ENCODE measurements at places on chromosomes 12 and 14.
A peak's percentile ranks its signal among the peaks of the same experiment; 100 is the strongest.

GRCh38 chr14:68592948-68593556 lies 199.8 kb downstream of the ZFP36L1 start:
- DNase-seq: no peak

DNA sequence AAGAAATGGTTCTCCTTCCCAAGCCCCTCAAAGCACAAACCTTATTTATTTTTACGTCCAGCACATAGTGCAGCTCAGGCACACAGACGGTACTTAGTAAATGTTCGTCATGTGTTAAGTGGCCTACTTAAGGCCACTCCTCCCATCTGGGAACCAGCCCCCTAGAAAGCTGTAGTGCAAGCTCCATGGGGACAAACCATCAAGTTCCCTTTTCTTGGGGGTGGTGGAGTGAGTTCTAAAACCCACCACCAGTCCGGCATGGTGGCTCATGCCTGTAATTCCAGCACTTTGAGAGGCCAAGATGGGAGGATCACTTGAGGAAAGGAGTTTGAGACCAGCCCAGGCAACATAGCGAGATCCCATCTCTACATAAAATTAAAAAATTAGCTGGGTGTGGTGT lies 49.4 kb downstream of the PITPNM2 start:
- no peak for DNase-seq

- DNase-seq: no peak
Measured at GRCh38 chr12:27915021-27915420, 57.5 kb downstream of the PTHLH start.

GRCh38 chr14:104200591-104200990 lies 62.2 kb downstream of the KIF26A start:
- DNase-seq: no peak

DNA sequence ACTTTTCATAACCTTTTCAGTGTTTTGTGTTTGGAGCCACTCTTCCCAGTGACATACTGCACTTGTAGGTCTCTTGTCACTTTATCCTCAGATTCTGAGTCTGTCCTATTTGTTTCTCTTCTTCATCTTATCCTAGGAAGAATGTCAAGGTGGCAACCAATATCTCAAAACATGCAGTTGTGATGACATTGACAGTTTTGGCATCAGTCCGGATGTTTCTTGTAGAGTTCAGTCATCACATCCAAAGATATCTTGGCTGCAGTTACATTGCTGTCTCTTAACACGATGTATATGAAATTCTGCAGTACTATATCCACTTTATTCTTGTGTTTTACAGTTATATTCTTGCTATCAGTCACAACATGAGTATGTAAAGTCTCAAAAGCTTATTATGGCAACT lies 6.4 kb downstream of the ADIPOR2 start:
- DNase-seq: no peak

- DNase-seq: no peak
Measured at GRCh38 chr12:52805739-52806138, 8.2 kb downstream of the KRT4 start.

GRCh38 chr14:91862417-91862816 lies 4.9 kb downstream of the TC2N start:
- DNase-seq: no peak

- DNase-seq: no peak
Measured at GRCh38 chr12:116537101-116537904, 21.9 kb upstream of the MAP1LC3B2 start.

GRCh38 chr14:30034152-30034551 lies 106.5 kb upstream of the PRKD1 start:
- no peak for DNase-seq

DNA sequence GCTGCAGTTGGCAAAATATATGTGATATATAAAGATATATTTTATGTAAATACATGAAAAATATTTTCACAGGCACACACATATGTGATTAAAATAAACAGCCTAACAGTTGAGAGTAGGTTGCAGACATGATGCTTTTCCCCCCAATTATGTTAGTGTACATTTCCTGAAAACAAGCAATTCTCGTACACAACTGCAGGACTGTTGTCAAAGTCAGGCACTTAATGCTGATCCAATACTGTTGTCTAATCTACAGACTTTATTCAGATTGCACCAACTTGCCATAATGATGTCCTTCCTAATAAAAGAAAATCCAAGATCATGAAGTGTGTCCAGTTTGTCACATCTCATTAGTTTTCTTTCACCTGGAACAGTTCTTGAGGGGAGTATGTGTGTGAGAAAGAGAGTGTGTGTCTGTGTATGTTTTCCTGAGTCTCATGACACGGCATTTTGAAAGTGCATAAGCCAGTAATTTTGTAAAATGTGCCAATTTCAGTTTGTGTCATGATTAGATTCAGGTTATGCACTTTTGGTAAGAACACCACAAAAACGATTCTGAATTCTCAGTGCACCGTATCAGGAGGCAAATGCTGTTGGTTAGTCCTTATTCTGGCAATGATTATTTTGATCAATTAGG lies 16.5 kb upstream of the SEL1L start:
- no peak for DNase-seq

GRCh38 chr14:74135426-74135825 lies 50.7 kb downstream of the LIN52 start:
- DNase-seq: no peak

- no peak for DNase-seq
Measured at GRCh38 chr12:124053851-124054250, 80.8 kb downstream of the ZNF664 start.

GRCh38 chr14:93748208-93749075 lies 39.8 kb downstream of the PRIMA1 start:
- DNase-seq: no peak

- no peak for DNase-seq
Measured at GRCh38 chr14:45716572-45716971, 463.6 kb upstream of the MIS18BP1 start.

GRCh38 chr14:106209755-106210154 lies 683.4 kb downstream of the TMEM121 start:
- DNase-seq: no peak

DNA sequence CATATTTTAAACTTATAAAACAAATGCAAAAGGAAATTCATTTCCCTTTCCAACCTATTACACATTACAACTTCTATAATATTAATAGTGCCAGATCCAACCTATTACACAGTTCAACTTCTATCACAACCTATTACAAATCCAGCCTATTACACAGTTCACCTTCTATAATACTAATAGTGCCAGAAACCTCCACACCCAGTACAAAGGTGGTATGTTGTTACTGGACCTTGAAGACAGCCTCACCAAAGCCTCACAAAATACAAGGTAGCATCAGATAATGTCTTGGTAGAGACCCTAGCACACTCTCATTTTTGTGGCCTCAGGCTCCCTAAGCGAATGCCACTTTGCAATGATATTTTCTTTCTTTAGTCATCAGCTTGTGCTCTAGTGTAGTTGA lies 68.7 kb upstream of the PELI2 start:
- no peak for DNase-seq

GRCh38 chr14:89720741-89721729 lies 233.5 kb downstream of the EFCAB11 start:
- peak; percentile 75 for DNase-seq

- DNase-seq: no peak
Measured at GRCh38 chr12:121301876-121302275, 5.4 kb upstream of the CAMKK2 start.

GRCh38 chr12:48815126-48816110 lies 2.9 kb upstream of the CACNB3 start:
- peak; percentile 68 for DNase-seq

- no peak for DNase-seq
Measured at GRCh38 chr14:33567023-33567728, 383.7 kb downstream of the EGLN3 start.

- DNase-seq: peak; percentile 88
Measured at GRCh38 chr14:92686900-92687427, 61.5 kb downstream of the LGMN start.

- DNase-seq: no peak
Measured at GRCh38 chr12:79546466-79547043, 144.2 kb downstream of the PAWR start.

DNA sequence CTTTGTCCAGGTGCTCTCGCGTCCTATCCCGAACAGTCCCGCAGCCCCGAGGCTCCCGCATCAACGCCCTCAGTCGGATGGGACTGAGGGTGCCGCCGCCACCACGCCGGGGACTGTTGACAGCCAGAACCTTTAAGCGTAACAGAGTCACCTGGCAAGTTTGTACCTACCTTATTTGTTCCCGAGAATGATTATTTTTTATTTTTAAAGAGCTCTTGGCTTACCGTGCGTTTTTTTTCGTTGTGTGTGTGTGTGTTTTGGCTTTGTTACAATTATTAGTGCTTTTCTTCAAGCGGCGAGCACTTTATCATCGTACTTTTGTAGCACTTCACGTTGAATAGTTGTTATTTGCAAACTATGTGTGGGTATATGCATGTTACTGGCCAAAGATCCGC lies 463 bp downstream of the COA8 start:
- no peak for DNase-seq

- no peak for DNase-seq
Measured at GRCh38 chr14:63435204-63435603, 108.0 kb downstream of the PPP2R5E start.

GRCh38 chr14:99339551-99339950 lies 67.6 kb upstream of the BCL11B start:
- no peak for DNase-seq

- no peak for DNase-seq
Measured at GRCh38 chr12:70581208-70581607, 56.0 kb downstream of the PTPRB start.

DNA sequence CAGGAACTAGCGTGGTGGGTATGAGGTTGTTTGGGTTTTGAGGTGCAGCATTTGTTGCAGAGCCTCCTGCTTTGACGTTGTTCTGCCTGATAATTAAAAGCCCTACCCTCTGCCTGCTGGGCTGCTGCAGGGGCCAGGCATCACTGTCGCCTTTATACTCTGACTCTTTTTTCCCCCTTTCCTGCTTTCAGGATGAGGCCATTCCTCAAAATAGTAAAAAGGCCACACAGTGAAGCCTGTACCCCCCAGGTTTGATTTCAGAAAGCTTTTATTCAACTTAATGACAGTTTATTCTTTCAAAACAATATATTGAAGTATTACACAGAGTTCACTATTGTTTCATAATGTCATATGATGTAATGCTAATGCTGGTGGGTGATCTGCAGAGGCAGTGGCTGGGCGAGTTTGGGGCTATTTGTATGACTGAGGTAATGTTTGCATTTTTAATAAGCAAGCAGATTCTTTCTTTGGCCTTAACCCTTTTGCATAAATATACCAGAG lies 9.1 kb downstream of the BORCS5 start:
- no peak for DNase-seq

DNA sequence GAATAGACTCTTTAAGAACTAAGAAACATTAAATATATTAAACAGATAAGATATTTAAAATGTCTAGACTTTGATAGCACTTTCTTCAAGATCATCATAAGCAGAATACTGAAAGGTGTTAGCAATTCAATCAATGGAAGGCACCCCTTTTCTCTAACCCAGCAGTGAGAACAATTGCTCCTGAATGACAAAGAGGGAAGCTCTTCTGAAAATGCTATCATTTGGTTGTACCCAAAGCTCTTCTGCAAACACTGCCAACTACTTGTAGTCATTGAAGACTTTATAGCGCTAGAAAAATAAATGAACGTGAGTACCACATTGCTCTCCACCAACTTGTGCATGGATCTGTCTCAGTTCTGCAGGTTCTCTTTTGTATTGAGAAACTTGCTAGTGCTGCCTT lies 62.2 kb upstream of the LMO3 start:
- no peak for DNase-seq

- DNase-seq: peak; percentile 80
Measured at GRCh38 chr12:57127726-57128518, at the start of gene LRP1. Gene LRP1 (plus strand): TSS chr12:57128483. CDS start chr12:57128965, 482 bp downstream.

DNA sequence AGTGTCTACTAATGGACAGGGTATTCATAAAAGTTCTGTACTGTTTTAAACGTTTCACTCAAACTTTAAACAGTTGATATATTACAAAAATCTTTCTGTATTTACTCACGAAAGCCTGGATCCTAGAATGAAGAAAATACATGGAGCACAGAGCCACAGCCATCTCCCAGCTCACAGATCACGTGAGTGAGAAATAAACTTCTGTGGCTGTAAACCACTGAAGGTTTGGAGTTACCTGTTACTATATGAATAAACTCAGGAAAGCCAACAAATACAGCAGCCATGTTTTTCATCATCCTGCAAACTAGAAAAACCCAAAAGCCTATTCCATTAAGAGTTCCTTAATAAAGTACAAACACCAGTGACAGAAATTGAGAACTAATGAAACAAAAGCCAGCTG lies 867 bp upstream of the TDG start:
- DNase-seq: no peak

GRCh38 chr14:105846312-105846711 lies 319.9 kb downstream of the TMEM121 start:
- no peak for DNase-seq

GRCh38 chr12:109521831-109522230 lies 44.4 kb downstream of the UBE3B start:
- DNase-seq: no peak

GRCh38 chr12:104083769-104084475 lies 19.6 kb downstream of the HCFC2 start:
- DNase-seq: peak; percentile 66
